ENCODE measurements at places on chromosomes 7 and 10.

DNA sequence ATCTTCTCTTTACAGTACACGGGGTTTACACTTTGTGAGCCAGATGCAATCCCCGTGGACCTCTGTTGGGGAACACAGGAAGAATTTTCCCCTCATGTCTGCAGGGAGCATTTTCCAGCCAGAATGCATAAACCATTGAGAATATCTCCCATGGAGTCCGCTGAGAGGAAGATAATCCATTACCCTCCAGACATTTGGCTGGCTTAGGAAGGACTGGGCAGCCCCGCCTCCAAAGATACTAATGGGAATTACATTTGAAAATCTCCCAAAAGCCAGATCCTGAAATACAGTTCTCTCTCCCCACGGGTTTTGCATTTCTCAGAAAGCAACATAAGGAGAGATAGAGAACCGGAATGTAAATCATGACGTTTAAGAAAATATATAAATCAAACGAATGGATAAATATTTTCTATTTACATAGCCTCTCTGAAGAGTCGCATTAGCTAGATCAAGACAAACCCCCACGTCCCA is 53.5 kb downstream of the TRIL start:
- no peak for DNase-seq

- no peak for DNase-seq
These were observed 248.7 kb downstream of the FZD1 start for GRCh38 chr7:91512958-91513357.

DNA sequence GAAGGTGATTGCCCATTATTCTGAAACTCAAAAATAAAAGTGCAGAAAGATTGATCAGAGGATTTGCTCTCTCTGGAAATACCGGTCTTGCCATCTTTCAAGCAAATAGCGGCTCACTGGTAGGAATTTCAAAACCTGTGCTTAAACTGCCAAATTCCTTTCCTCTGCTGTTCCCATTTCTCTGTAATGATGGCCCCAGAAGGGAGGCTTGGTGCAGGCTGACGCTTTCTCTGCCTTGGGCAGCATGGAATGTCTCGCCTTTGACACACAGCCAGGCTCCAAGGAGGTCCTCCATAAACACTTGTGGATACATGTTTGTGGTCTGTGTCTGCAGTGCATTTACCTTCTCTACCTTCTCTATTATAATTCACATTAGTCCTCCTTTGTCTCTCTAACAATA is 146.8 kb downstream of the HIBADH start:
- DNase-seq, result no peak

- no peak for DNase-seq
These were observed 44.2 kb downstream of the EXOC4 start for GRCh38 chr7:133297093-133297492.

DNA sequence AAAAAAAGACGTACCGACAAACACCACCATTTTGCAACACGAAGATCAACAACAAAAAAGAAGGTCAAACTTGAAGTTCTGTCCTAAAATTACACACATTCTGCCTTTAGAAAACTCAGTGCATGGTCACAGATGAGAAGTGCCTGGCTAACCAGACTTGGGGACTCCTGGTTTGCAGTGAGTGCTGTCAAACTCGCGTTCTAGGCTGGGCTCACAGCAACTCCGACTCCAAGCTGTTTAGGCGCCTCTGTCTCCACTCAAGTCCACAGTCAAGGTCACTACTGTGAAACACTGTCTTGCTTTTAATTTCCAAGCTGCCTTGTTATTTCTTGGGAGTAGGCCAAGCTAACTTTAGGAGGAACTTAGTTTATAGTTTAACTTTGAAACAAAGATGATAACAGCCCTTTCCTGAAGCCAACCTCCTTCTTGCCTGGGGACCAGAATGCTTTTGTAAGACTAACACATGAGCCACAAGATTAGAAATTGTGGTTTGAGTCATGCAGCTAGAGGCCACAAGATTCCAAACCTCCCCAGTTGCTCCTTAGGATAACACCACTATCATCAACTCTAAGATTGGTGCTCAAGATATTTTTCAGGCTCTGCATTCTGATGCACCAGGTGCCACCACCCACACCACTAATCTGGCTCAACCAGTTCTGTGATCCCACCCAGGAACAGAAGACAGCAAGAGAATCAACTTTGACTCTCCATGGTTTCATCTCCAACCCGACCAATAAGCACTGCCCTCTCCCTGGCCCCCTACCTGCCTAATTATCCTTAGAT is 1.1 kb upstream of the DNAAF5 start:
- DNase-seq, result no peak

DNA sequence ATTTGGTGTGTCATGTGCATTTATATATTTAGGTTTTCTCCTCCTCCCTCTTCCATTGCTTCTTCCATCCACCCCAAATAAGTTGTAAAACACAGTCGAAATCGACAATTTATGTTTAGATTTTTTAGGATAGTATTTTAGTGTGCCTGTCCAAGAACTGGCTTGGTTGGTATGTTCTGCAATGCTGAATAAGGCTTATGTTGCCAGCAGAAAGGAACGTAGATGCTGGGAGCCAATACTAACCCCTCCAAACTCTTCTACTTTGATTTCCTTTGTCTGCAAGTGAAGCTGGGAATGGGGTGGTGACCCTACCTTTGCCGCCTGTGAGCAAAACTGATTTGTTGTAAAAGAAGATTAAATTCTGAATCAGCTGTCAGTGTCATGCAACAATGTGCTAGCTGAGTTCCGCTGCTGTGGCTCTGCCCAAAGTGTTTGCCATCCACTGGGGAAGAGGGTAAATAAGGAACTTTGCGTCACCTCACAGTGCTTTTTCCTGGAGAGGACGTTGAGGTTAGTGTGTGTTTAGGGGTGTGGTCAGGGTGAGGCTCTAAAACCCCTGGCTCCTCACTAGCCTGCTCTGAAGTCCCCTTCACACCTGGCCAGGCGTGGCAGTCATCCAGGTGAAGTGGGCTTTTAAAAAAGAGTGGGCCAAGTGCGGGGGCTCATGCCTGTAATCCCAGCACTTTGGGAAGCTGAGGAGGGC is 44.4 kb downstream of the TACC2 start:
- DNase-seq, result no peak

- no peak for DNase-seq
These were observed 7.6 kb downstream of the SAP25 start for GRCh38 chr7:100566018-100566531.

DNA sequence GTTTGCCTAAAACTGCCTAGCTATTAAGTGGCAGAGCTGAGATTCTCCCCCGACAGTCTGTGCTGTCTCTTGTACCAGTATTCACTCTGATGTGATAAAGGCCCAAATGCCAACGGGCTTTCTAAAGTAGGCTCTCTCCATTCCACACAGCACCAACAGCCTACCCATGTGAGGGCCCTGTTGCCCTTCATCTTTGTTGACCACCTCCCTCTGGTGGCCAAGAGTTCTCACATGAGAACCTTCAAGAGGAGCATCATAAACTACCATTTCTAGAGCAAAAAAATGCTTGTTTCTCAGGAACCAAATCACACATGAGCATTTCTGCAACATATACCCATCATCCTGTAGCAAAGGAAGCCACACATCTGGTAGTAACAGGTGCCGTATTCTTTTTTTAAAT is 185.8 kb downstream of the GRM8 start:
- no peak for DNase-seq

DNA sequence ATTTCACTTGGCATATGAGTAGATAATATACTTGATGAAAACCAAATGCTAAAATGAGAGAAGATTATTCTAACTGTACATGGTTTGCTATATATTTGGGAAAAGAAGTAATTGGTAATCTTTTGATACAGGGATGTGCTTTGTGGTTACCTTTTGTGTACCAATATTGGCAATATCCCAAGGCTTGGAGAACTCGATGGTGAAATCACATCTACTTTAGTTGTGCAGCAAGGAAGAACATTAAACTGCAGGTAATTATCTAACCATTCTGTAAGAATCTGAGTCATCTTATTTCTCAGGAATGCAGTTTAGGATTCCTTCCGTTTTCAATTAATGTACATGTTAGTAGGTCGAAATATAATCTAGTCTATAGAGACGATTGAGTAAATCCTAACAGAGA is 64.1 kb downstream of the SRI start:
- DNase-seq, result no peak

DNA sequence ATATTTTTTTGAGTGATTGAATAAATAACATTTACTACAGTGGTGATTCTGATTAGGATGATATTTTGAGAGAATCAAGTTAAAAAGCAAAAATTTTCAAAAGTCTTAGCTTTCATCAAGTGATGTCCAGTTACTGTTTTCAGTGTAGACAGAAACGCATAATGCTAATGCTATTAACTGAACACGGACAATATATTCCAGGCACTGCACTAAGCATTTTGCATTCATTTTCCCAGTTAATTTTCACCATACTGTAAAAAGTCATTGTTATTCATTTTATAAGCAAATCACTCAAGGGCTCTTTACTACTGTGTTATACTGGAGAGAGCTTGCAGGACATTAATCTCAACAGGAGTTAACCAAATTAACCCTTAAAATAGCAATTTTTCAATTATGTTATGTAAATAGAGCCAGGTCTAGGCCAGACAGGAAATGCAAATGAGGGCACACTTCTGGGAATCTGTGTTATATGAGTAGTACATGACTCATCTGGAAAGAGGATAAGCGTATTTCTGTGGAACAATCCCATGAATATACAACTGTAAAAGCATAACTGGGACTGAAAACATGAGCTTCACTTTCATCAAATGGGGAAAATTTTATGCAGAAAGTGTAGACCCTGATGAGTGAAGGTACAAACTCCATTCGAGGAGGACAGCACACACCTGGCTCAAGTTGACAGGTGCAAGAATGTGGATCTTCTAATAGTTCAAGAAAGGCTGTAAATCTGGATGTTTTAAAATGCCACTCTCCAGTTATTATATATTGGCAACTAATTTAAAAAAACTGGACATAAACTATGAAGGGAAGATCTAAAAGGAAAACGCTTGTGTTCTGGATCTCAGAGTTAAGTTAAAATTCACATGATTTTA is 75.4 kb downstream of the ANK3 start:
- no peak for DNase-seq
